ENCODE measurements at places on chromosomes 7 and 10. TPM values are rescaled to one million over a fixed set of nuclear protein-coding genes. Genes with fewer than 3 reads are reported as not detected.

HSPA12A gene
- total RNA-seq, result 11.5 TPM

MRPL43 gene
- total RNA-seq, result 72.1 TPM

EPHA1 gene
- total RNA-seq, result 15.6 TPM

COL26A1 gene
- total RNA-seq, result not detected

UTF1 gene
- 0.26 TPM for total RNA-seq

EN2 gene
- total RNA-seq, result not detected

PHKG1 gene
- total RNA-seq, result not detected

GRCh38 chr10:132146271-132146671 is 40.5 kb upstream of the DPYSL4 start:
- DNase-seq, result peak; percentile 52
- H3K36me3 ChIP-seq, result no peaks in the 10 kb centered on the region
- H3K27me3 ChIP-seq, result no peaks in the 10 kb centered on the region
- no peak overlapping the region for H3K27ac ChIP-seq

- H3K27ac ChIP-seq, result no peak overlapping the region
- H3K4me3 ChIP-seq, result no peak overlapping the region
- H3K36me3 ChIP-seq, result no peaks in the 10 kb centered on the region
- H3K4me1 ChIP-seq, result no peaks in the 10 kb centered on the region
- H3K27me3 ChIP-seq, result no peaks in the 10 kb centered on the region
- DNase-seq, result no peak
These were observed 78.3 kb downstream of the ST8SIA6 start for GRCh38 chr10:17375936-17376584.

GRCh38 chr7:135501402-135501801 is 8.5 kb downstream of the CNOT4 start:
- no peak overlapping the region for H3K27ac ChIP-seq
- no peak overlapping the region for H3K4me3 ChIP-seq
- H3K4me1 ChIP-seq, result peaks cover 41% of the 10 kb centered on the region
- DNase-seq, result no peak
- no peaks in the 10 kb centered on the region for H3K27me3 ChIP-seq

- H3K27me3 ChIP-seq, result no peaks in the 10 kb centered on the region
- no peaks in the 10 kb centered on the region for H3K36me3 ChIP-seq
- DNase-seq, result no peak
- no peak overlapping the region for H3K27ac ChIP-seq
- no peaks in the 10 kb centered on the region for H3K4me1 ChIP-seq
These were observed 32.1 kb downstream of the PRKG1 start for GRCh38 chr10:51106311-51106945.

- no peak for DNase-seq
- no peak overlapping the region for H3K27ac ChIP-seq
- H3K4me3 ChIP-seq, result no peak overlapping the region
- H3K27me3 ChIP-seq, result no peaks in the 10 kb centered on the region
These were observed 215.0 kb upstream of the DKK1 start for GRCh38 chr10:52099026-52099600.

GRCh38 chr7:11539853-11540252 is 292.1 kb downstream of the THSD7A start:
- H3K27me3 ChIP-seq, result no peaks in the 10 kb centered on the region
- no peak overlapping the region for H3K27ac ChIP-seq
- H3K4me3 ChIP-seq, result no peak overlapping the region

DNA sequence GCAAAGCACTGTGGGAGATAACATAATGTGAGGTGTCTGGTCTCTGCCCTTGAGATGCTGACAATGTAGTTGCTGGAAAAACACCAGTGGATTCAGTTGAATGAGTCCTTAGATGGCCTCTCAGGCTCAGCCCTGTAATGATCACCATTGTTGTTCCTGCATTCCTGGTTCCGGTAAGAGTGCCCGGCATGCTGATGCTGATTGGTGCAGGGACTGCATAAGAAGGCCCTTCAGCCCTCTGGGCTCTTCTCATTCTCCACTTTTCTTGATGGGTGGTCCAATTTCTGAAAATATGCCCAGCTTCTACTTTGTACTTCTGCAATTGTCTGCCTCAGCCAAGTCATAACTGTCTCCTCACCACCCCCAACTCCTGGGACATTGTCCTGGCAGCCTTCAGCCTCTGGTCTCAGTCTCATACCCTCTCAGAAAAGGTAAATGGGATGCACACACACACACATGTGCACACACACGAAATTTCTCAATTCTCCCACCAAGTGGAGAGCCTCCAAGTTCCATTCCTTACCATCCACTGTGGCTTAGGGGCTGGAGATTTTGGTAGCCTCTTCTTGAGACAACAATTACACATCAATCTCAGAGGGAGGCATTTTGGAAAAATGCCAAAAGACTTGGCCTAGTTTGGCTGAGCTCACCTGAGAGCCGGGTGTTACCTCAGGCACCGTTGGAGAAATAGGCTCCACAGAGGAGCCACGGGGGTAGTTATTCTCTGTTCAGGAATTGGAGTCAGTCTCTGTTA is 314.9 kb downstream of the RPS24 start:
- no peak overlapping the region for H3K4me3 ChIP-seq
- no peak for DNase-seq
- H3K27me3 ChIP-seq, result no peaks in the 10 kb centered on the region
- H3K36me3 ChIP-seq, result no peaks in the 10 kb centered on the region

- H3K27me3 ChIP-seq, result no peaks in the 10 kb centered on the region
- H3K36me3 ChIP-seq, result no peaks in the 10 kb centered on the region
- no peak overlapping the region for H3K27ac ChIP-seq
These were observed 282.1 kb downstream of the ARHGAP12 start for GRCh38 chr10:31646519-31646918.

DNA sequence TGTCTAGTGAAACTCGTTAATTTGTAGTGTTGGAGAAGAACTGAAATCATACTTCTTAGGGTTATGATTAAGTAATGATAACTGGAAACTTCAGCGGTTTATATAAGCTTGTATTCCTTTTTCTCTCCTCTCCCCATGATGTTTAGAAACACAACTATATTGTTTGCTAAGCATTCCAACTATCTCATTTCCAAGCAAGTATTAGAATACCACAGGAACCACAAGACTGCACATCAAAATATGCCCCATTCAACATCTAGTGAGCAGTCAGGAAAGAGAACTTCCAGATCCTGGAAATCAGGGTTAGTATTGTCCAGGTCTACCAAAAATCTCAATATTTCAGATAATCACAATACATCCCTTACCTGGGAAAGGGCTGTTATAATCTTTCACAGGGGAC is 187.6 kb downstream of the CFTR start:
- H3K27me3 ChIP-seq, result no peaks in the 10 kb centered on the region
- H3K4me1 ChIP-seq, result no peaks in the 10 kb centered on the region
- H3K4me3 ChIP-seq, result no peak overlapping the region
- no peaks in the 10 kb centered on the region for H3K36me3 ChIP-seq

- peak overlapping the region; percentile 73 for H3K27ac ChIP-seq
- peaks cover 43% of the 10 kb centered on the region for H3K4me1 ChIP-seq
- peak overlapping the region; percentile 67 for H3K4me3 ChIP-seq
- H3K36me3 ChIP-seq, result no peaks in the 10 kb centered on the region
- no peak for DNase-seq
These were observed 4.4 kb downstream of the CDK6 start for GRCh38 chr7:92831716-92832533.

Measured in upper lobe of left lung (tissue), 6 donors.